GM23248 (cell line): ENCODE measurements at places on chromosomes 2 and 18. TPM values are rescaled to one million over a fixed set of nuclear protein-coding genes. Genes with fewer than 3 reads are reported as not detected.

GRCh38 chr2:216362730-216363129, 9.6 kb downstream of the MARCHF4 start:
- peak; percentile 27 for DNase-seq

- DNase-seq: no peak
Observed at GRCh38 chr2:112566104-112566503, 18.3 kb upstream of the CHCHD5 start.

DNA sequence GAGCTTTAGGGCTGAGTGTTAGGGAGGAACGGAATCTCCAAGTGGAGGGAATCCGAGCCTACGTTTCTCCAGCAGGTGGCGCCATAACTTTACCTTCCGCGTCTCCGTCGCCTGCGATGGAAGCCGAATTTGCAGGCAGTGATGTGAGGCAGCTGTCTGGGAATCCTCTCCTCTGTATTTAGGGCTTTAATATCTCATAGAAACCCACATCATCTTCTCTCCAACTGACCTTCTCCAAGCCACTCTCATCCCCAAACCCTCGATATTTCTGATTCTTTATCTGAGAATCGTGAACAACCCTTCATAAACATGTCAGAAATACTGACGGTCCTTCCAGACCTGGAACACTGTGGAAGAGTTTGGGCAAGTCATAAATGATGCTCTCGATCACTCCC, 27.5 kb downstream of the SIX2 start:
- DNase-seq: peak; percentile 85

IL37 gene
- not detected in 2 replicates for total RNA-seq

SLC5A7 gene
- total RNA-seq: not detected in 2 replicates

GRCh38 chr2:148914463-148914862, 39.4 kb downstream of the KIF5C start:
- no peak for DNase-seq

SDC1 gene
- total RNA-seq: 32.5 and 33.1 TPM in 2 replicates

GRCh38 chr2:239947729-239948045, 77.5 kb downstream of the NDUFA10 start:
- no peak for DNase-seq

DNA sequence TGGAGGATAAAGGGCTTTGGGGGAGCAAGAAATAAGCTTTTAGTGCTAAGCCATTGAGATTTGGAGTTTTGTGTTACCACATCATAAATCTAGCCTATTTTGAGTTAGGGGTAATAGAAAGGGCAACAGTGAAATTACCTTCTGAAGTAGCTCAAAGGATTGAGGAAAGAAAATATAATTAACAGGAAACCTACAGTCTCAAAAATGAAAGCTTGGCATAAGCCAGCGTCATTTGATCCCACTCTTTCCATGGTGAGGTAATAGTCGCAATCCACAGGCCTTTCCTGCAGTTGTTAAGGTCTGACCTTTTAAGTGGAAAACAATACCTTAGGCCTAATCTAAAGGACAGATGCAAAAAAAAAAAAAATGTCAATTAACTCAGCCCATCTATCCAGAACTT, 182.7 kb downstream of the UXS1 start:
- no peak for DNase-seq

SERPINB13 gene
- not detected in 2 replicates for total RNA-seq

- no peak for DNase-seq
Observed at GRCh38 chr2:88811233-88811632, 119.8 kb downstream of the RPIA start.

- DNase-seq: no peak
Observed at GRCh38 chr2:235556086-235556485, 62.2 kb downstream of the AGAP1 start.

DNA sequence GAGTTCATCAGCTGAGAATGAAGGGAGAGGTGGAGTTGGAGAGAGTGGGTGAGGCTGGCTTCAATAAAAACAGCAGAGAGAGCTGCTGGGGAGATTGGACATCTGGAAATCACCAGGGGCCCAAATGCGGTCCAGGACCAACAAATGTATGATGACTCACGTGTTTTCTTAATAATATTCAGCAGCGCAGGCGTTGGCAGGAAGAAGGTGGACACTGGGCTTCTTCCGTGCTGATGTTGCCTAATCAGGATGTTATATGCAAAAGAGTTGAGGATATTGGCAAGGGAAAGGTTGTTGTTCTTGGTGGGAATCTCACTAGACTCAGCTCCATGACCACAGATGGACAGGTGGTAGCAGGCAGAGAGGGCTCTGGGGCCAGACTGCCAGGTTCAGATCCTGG, 12.8 kb upstream of the PLA2R1 start:
- DNase-seq: peak; percentile 98

ADRA2B gene
- total RNA-seq: not detected in 2 replicates

APLF gene
- total RNA-seq: 4.0 and 5.1 TPM in 2 replicates

DNA sequence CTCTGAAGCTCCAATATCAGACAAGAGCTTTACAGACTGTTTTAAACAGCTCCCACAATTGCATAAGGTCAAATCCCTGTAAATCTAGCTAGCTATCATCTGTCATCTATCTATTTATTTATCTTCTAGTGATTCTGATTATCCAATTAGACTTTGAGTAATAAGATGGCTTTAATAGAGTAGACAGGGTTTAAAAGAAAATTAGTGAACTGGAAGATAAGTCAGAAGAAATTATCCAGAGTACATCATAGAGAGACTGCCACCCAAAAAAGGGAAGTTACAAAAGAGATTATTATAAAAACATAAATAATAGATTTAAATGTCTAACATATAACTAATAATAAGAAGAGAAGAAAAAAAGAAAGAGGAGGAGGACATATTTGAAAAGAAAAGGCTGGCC, 8.0 kb upstream of the ZC3H8 start:
- no peak for DNase-seq

PPP1R1C gene
- not detected in 2 replicates for total RNA-seq

GRCh38 chr2:207967121-207967520, 58.2 kb downstream of the PLEKHM3 start:
- no peak for DNase-seq

- peak; percentile 80 for DNase-seq
Observed at GRCh38 chr2:131154071-131154531, 49.0 kb downstream of the PLEKHB2 start.

DNA sequence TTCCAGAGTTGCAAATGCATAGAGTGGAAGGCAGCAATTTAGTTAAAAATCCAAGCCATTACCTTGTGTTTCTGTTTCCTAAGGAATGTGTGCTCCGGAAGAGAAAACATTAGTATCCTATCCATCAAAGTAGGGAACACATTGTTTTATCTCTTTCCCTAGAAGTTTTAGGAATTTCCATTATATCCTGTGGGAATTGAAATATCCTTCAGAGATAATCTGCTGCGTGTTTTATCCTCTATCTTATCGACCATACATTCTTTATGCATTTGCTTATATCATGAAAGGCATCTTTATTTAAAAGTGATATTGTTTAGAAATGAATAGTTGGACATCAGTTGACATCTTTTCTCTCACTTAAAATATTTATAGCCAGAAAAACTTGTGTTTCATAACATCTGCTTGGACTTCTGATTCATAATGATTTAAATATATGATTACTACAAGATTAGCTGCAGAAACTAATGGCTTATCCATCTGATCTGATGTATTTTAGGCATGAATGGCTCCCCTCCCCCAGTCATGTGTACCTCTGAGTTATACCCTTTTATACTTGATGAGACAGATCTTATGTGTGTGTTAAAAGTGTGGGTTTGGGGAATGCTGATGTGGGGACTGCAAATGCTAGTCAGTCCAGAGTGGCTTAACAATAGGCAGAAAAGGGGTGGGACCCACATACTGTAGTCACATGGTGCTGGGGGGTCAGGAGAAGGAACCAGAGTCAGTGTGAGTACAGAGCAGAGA, 136.2 kb upstream of the ARHGAP28 start:
- DNase-seq: no peak

GRCh38 chr2:206556357-206556949, 85.8 kb upstream of the FAM237A start:
- peak; percentile 57 for DNase-seq

GRCh38 chr2:217195016-217195415, 335.2 kb upstream of the TNP1 start:
- DNase-seq: no peak

KIF5C gene
- 0.11 and 0.13 TPM in 2 replicates for total RNA-seq

WDR54 gene
- total RNA-seq: 33.4 and 45.0 TPM in 2 replicates

LDLRAD4 gene
- not detected in 2 replicates for total RNA-seq

DNA sequence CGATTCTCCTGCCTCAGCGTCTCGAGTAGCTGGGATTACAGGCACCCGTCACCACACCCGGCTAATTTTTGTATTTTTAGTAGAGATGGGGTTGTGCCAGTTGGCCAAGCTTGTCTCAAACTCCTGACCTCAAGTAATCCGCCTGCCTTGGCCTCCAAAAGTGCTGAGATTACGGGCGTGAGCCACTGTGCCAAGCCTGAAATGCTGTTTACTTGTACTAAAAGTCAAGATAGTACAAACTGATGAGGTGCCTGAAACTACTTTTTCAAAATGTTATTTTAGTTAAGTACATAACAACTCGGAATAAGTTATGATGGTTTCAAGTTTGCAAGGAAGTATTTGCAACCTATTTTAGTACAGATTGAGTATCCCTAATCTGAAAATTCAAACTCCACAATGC, 85.7 kb downstream of the CEP192 start:
- DNase-seq: no peak

CD8B2 gene
- not detected in 2 replicates for total RNA-seq

DNA sequence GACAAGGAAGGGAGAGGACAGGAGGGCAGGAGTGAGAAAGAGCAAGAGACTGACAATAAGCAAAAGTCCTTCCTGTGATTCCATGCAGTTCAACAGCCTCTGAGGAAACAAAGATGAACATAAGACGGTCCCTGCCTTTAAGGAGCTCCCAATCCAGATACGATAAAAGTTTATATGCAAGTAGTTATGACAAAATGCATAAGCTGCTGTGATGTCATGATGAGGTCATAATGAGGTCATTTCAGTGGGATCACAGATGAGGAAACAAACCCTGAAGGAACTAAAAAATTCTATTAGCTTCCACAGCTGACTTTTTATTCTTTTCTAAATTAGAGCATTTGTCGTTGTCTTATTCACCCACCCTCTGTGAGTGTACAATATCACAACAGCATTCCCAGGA, 458.5 kb upstream of the ACVR2A start:
- no peak for DNase-seq

- no peak for DNase-seq
Observed at GRCh38 chr2:106012001-106012590, 182.0 kb downstream of the UXS1 start.

DNA sequence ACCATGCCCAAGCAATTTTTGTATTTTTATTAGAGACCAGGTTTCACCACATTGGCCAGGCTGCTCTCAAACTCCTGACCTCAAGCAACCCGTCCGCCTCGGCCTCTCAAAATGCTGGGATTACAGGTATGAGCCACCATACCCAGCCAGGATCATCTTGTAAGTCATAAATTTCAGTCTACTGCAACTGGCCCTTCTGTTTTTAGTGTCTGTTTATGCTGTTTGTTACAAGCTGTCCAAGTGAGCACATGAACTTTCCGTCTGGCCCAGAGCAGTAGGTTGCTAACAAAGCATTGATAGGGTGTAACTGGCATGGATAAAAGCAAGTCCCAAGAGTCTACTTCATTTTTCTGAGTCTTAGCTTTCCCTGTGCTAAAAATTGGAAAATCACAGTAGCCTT, 164.4 kb upstream of the NT5C1B start:
- DNase-seq: no peak

ATP8B1 gene
- total RNA-seq: 43.4 and 43.9 TPM in 2 replicates

- no peak for DNase-seq
Observed at GRCh38 chr18:75109319-75109691, 99.6 kb downstream of the PTGR3 start.

GRCh38 chr2:204021290-204022081, 84.9 kb downstream of the ICOS start:
- DNase-seq: no peak

SPHKAP gene
- total RNA-seq: 0.13 and 0.32 TPM in 2 replicates

CRYBA2 gene
- total RNA-seq: not detected in 2 replicates

C1QL2 gene
- not detected in 2 replicates for total RNA-seq

MYO5B gene
- total RNA-seq: not detected in 2 replicates

GRCh38 chr18:46679846-46680598, 23.0 kb upstream of the LOXHD1 start:
- DNase-seq: no peak

DNA sequence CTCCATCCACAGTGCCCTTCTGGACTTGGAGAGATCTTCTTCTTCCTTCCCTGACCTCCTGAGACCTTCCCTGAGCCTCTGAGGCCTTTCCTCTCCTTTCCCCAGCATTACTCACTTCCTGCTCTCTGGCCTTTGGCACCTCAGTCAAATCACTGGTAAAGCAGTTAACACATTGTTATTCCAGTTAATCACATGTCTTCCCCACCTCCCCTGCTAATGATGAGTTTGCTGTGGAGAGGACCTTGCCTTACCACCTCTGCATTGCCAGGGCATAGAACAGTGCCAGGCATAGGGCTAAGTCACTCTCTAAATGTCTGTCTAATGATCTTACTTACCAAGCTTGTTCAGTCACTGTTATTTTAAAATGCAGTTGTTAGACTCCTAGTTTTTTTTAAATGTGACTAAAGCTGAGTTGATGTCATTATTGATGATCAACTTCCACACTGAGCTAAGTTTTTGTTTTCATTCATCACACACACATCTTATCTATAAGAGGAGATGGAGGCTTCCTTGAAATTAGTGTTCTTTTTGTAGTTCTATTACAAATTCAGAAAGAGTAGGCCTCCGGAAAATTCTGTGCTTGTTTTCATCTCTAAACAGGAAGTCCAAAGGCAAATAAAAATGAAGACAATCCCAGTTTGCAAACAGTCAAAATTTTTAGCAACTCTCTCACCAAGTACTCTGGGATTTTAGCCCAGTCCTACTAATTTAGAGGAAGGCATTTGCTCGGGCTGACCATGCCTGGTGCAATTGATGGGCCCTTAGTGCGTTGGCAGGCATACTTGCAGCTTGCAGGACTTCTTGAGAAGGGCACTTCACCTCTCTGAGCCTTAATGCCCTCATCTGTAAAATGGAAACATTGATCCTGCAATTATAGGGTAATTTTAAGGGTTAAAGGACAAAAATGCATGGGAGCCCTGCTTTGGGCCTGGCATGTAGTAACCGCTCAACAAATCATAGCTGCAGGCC, 113.7 kb upstream of the SPRED2 start:
- peak; percentile 69 for DNase-seq

- DNase-seq: no peak
Observed at GRCh38 chr18:48833701-48834412, 116.9 kb downstream of the SMAD7 start.

- DNase-seq: no peak
Observed at GRCh38 chr2:119772767-119773166, 13.0 kb downstream of the PTPN4 start.

GAD1 gene
- 0.13 and 2.6 TPM in 2 replicates for total RNA-seq

DNA sequence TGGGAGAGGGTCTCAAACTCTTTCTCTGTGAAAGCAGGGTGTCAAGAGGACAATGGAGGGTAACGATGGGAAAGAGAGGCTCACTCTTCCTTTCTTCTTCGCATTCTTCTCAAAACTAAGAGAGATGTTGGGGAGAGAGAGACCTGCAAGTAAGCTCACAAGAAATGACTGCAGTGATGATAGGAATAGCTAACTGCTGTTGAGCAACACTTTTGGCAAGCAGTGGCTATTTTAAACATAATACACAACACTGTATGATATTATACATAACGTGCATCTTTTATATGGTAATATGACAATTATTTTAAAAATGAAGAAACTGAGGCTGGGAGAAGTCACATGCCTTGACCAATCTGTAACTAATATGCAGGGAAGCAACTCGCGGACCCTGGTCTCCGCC, 247.5 kb downstream of the CMPK2 start:
- DNase-seq: no peak

HOXD3 gene
- total RNA-seq: 3.2 and 5.2 TPM in 2 replicates

CXCR4 gene
- not detected in 2 replicates for total RNA-seq

- DNase-seq: peak; percentile 82
Observed at GRCh38 chr18:23317975-23318675, 135.0 kb upstream of the RIOK3 start.

- no peak for DNase-seq
Observed at GRCh38 chr18:7102131-7102530, 15.5 kb downstream of the LAMA1 start.

GRCh38 chr2:10501451-10501961, 53.4 kb upstream of the ODC1 start:
- DNase-seq: no peak
